ENCODE measurements at places on chromosomes 1 and 21.

DNA sequence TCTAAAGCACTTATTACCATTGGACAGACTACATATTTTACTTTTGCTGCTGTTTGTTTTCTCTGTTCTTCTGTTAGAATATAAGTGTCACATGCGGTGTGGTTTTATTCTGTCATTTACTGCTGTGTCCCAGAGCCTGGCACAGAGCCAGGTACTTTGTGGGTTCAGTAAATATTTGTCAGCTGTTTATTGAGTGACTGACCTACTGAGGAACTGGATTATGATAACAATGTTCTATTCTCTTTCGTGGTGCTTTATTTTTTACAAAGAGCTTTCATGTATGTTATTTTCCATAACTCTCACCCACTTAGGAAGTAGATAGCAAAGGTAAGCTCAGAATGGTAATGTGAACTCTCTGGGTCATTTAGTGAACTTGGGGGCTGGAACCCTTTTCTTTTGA lies 118.8 kb downstream of the RWDD3 start:
- no peak for DNase-seq

GRCh38 chr1:24435782-24436365 lies 20.3 kb downstream of the NIPAL3 start:
- DNase-seq = no peak

DNA sequence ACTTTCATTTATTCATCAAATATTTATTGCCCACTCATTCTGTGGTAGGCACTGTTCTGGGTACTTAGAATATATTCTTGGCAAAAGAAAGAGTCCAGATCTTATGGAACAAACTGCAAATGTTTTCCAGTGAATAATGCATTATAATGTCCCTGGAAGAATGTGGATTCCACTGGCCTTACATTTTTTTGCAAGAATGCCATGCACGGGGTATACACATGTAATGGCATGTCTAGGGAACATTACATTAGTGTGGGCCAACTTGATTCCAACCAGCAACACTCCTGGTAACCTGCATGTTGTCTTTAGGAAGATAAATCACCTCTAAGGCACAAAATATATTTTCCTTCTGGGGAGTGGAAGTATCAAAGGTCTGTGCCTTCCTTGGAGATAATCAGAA lies 33.0 kb upstream of the IFI44L start:
- DNase-seq = peak; percentile 25

DNA sequence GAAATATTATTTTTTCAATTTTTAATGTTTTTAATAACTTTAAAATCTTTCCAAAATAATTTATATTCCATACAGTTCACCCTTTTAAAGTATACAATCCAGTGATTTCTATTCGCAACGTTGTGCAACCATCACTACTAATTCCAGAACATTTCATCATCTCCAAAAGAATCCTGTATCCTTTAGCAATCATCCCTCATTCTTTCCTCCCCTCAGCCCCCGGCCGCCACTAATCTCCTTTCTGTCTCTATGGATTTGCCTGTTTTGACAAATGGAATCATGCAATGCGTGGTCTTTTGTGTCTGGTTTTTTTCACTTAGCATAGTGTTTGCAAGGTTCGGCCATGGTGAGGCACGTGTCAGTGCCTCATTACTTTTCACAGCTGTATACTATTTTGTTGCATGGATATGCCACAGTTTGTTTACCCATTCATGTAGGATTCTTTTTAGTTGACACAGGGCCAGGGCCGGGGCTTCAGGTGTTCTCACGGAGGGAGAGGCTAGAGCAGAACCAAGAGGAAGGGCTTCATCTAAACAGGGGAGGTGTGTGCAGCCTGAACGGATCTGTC lies 40.6 kb upstream of the ZBTB40 start:
- DNase-seq = peak; percentile 16

GRCh38 chr21:31282095-31282709 lies 61.9 kb downstream of the TIAM1 start:
- peak; percentile 95 for DNase-seq

DNA sequence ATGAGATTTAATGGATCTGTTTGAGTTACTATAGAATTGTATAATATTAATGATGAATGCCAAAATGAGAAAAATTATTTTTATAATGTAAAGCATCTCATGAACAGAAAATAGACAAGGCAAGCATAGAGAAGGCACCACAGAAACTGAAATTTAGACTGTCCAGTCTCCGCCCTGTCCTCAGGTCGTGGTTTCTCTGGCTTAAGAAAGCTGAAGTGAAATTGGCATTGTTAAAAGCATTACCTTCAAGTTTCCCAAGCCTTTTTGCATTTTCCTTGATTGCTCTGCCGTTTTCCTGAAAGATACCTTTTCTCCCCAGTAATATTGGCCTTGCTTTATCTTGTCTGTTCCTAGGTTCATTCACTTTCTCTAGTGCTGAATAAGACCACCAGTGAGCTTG lies 58.0 kb downstream of the VPS13D start:
- DNase-seq = no peak

DNA sequence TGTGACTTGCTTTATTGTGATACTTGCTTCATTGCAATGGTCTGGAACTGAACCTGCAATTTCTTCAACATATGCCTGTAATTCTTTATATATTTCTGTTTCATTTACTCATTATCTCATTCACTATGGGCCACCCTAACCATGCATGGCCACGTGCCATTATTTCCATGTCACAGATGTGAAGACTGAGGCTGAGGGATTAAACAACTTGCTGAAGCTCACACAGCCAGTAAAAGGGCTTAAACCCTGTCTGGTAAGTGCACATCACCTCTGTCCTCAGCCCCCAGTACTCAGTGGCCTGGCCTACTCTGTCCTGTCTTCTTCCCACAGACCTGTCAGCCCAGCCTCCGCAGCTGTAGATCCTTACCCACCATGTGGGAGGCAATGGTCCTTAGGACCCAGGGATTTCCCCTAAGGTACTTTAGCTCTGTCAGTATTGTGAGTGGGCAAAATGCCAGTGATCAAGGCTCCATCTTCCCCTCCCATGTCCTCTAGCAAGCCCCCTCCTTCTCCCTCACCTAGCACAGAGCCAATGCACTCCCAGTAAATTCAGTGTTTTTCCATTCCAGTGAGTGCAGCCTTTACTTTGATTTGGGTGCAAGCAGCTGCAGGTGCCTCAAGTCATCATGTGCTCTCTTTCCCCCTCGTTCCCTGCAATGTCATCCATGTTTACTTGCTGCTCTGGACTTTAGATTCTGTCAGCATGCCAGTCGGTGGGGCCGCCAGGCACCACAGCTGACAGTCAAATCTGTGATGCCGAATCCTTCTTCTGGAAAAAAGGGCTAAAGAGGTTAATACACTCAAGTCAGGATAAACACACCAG lies 228.2 kb upstream of the PROX1 start:
- DNase-seq = no peak

DNA sequence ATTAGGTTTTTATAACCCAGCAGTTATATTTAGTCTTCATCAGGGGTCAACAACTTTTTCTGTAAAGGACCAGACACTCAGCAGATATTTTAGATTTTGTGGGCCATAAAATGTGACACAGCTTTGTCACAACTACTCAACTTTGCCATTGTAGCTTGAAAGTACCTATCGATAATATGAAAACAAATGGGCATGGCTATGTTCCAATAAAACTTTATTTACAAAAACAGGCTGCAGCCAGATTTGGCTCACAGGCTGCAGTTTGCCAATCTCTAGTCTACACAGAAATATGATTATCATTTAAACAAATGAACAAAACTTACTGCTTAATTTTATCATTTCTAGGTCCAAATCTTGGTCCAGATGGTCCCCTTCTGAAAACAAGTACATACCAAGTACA lies 23.0 kb downstream of the VAMP4 start:
- no peak for DNase-seq

DNA sequence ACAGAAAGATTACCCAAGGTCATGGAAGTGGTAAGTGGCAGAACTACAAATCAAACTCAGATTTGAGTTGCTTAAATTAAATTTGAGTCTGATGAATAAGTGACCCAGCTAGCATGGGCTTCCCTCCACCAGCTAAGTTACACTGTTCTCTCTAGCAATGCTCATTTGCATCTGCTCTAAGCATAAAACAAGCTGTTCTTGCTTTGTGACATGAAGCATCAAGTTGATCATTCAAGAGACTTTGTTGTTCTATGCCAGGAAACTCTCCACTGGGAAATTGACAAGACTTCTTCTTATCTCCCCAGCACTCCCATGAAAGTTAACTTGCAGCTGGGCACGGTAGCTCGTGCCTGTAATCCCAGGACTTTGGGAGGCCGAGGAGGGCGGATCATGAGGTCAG lies 49.0 kb downstream of the SERBP1 start:
- DNase-seq = no peak

DNA sequence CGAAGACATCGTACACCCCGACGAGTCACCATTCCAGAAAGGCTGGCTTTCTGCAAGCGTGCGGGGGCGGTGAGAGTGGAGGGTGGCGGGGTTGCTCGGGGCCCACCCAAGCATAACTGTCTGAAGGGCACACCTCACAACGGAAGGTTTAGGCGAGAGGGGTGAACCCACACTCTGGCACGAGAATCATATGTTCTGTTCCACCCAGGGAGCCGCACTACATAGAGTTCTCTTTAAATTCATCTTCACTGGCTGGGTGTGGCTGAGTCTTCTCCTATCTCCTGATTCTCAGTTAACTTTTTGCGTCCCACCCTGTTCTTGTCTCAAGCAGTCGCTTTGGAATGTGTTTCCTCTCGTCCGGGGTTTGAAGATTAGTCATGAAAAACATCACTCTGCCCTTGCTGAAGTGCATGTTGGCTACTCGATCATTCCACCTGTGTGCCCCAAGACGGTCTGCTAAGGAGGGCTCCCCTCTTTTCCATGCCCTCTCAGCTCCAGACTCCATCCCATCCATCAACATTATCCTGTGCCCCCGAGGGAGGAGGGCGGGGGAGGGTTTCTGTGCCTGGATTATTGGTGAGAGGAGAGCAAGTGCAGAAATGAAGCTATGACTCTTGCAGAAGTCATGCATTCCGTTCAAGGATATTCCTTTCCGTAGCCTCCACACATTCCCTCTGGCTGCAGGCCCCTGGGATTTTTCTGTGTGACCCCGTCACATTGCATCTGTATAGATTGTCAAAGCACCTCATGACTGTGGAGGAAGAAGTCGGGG lies 53.5 kb upstream of the CD34 start:
- DNase-seq = peak; percentile 40

- peak; percentile 76 for DNase-seq
Observed at GRCh38 chr1:85448358-85448757, 16.6 kb downstream of the DDAH1 start.

GRCh38 chr1:53449021-53449420 lies 10.2 kb upstream of the DMRTB1 start:
- peak; percentile 93 for DNase-seq

- no peak for DNase-seq
Observed at GRCh38 chr1:238581332-238581731, 690.6 kb upstream of the ZP4 start.

Measured in AG10803 (cell line).